Cardiac muscle cell (in vitro differentiated cells and primary cell): ENCODE measurements at places on chromosomes 11 and 22. TPM values are rescaled to one million over a fixed set of nuclear protein-coding genes. Genes with fewer than 3 reads are reported as not detected.

OR52D1 gene
- 0.82 TPM in 1 of 2 replicates, not detected in the other for polyA plus RNA-seq

MMP12 gene
- not detected in 2 replicates for polyA plus RNA-seq

PARVG gene
- polyA plus RNA-seq = not detected in 2 replicates

ADM2 gene
- polyA plus RNA-seq = 0.10 TPM in 1 of 2 replicates, not detected in the other

DNA sequence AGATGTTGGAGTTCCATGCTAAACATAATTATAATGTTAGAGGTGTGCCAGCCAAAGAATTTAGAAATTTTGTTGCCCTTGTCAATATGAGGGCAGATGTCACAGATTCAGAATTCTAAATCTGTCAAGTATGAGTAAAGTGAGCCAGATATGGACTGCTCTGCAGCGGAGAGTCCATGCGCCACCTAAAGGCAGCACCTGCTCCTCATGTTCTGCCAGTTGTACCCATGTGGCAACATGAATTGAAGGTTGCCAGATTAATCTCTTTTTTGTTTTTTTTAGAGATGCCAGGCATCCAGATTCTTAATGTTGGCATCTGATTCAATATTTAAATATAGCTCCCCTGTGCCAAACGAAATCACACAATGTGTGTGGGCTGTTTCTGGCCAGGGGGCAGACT lies 678.6 kb upstream of the ANO5 start:
- H3K4me3 ChIP-seq = no peak overlapping the region
- no peak overlapping the region for H3K27ac ChIP-seq
- no peaks in the 10 kb centered on the region for H3K4me1 ChIP-seq
- no peaks in the 10 kb centered on the region for H3K27me3 ChIP-seq
- no peaks in the 10 kb centered on the region for H3K36me3 ChIP-seq
- peak; percentile 53 for DNase-seq

GRCh38 chr11:61041755-61042518 lies 60.4 kb upstream of the CD5 start:
- peak overlapping the region; percentile 84 for H3K27ac ChIP-seq
- H3K4me1 ChIP-seq = peaks cover 12% of the 10 kb centered on the region
- DNase-seq = peak; percentile 82
- H3K36me3 ChIP-seq = no peaks in the 10 kb centered on the region
- no peak overlapping the region for H3K4me3 ChIP-seq
- H3K27me3 ChIP-seq = no peaks in the 10 kb centered on the region

DNA sequence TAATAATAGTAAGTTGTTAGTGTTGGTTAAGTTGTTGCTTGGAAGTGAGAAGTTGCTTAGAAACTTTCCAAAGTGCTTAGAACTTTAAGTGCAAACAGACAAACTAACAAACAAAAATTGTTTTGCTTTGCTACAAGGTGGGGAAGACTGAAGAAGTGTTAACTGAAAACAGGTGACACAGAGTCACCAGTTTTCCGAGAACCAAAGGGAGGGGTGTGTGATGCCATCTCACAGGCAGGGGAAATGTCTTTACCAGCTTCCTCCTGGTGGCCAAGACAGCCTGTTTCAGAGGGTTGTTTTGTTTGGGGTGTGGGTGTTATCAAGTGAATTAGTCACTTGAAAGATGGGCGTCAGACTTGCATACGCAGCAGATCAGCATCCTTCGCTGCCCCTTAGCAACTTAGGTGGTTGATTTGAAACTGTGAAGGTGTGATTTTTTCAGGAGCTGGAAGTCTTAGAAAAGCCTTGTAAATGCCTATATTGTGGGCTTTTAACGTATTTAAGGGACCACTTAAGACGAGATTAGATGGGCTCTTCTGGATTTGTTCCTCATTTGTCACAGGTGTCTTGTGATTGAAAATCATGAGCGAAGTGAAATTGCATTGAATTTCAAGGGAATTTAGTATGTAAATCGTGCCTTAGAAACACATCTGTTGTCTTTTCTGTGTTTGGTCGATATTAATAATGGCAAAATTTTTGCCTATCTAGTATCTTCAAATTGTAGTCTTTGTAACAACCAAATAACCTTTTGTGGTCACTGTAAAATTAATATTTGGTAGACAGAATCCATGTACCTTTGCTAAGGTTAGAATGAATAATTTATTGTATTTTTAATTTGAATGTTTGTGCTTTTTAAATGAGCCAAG lies 2.7 kb downstream of the NEAT1 start:
- H3K4me1 ChIP-seq = peaks cover 77% of the 10 kb centered on the region
- peak overlapping the region; percentile 35 for H3K4me3 ChIP-seq
- H3K36me3 ChIP-seq = no peaks in the 10 kb centered on the region
- H3K27me3 ChIP-seq = no peaks in the 10 kb centered on the region
